HuH-7 (cell line): ENCODE measurements at places on chromosomes 2 and 18.
A peak's percentile ranks its signal among the peaks of the same experiment; 100 is the strongest.

DNA sequence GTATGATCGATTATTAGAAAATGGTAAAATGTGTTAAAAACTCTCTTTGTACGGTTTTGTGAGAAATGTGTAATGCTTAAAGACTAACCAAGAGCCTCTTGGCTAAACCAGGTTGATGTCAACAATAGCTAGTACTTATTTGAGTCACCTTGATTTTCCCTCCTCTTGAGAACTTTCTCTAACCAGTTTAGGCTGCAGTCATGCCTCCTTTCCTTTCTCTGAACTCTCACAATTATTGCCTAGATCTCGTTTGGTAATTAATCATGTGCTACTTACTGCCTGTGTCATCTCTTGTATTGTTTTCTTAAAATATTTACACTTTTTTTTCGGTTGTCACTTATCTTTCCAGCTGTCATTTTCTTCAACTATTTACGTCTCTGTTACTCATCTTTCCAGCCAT is 1.1 kb upstream of the EPC2 start:
- no peak for DNase-seq

DNA sequence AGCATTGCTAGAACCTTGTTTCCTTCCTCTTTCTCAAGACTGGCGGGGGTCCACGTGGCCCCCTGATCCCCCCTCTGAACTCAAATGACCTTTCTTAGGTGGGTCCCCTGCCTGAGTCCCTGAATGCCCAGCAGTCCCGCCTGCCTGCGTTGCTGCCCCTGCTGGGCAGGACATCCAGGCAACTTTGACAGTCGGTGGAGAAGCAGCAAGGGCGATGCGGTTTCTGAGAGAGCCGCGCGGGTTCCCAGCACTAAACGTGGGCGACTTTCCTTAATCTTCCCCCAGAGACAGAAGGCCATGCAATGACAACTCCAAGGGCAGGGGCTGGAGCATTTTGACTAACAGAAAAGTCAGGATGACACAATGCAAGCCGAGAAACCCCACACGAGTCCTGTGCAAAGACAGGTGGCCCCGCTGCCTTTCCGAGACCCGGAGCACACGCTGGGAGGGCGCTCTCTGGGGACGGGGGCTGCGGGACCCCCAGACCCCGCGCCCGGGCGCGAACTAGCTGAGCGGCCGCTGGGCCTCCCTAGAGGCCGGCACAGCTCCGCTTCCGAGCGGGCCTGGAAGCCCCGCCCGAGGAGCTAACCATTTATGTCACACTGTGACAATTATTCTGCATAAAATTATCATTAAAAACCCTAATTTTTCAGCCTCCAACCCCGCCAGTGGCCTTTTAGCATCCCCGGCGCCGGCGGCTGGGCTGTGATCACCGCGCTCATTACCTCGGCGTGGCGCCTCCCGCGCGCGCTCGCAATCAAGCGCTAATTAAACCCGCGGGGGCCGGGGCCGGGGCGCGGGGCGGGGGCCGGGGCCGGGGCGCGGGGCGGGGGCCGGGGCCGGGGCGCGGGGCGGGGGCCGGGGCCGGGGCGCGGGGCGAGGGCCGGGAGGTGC is 27.4 kb downstream of the ASB18 start:
- DNase-seq = no peak

- no peak for DNase-seq
These were observed 217.7 kb downstream of the MBD5 start for GRCh38 chr2:148238561-148238960.

- no peak for DNase-seq
These were observed 97.1 kb downstream of the ITGA4 start for GRCh38 chr2:181554061-181554830.

- no peak for DNase-seq
These were observed 229.2 kb downstream of the EN1 start for GRCh38 chr2:118618279-118618678.

- no peak for DNase-seq
These were observed 660.1 kb upstream of the SLC8A1 start for GRCh38 chr2:41111836-41112627.

DNA sequence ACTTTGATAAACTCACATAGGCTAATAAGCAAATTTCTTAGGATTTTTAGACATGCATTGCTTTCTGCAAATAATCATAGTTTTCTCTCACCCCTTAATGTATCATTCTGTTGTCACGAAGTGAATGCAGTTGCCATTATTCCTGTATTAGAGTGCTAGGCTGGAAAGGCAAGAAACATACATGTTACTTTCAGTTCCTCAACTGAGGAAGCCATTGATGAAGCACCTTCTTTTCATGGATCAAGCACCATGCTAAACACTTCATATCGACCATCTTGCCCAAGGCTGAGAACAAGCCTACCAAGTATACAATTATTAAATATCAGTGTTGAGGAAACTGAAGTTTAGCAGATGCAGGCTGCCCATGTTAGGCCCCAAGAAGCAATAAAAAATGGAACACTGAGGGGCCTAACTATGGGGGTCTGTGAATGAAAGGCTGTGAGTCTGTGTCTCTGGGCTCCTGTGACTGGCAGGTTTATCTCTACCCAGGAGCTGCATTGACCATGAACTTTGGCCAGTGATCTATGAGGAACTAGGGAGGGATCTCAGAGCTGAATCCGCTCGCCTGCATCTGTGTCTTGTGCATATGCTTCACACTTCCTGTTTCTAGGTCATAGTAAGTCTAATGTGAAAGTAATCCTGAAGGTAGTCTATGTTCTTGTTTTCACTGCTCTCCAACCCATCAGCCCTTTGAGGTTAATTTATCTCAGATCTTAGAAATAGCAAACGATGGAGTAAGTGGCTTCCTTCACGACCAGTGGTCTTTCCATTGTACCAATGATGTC is 16.0 kb upstream of the TSPYL6 start:
- DNase-seq = no peak

DNA sequence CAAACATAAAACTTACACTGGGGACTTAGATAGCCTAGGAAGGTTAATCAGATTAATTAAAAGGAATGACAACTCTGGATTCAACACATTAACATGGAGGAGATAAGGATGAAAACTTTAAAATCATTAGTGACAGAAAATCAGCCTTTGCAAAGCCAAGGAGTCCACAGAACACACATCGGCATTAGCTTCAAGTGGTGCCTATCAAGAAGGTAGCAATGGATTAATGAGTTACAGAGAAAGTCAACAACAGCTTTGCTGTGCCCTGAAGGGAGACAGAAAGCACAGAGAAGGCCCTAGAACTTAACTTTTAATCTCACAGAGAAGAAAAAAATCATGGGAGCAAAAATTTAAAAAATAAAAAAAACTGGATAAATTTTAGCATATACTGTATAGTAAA is 88.6 kb downstream of the KCNH7 start:
- peak; percentile 30 for DNase-seq
